Amniotic epithelial cell (primary cell): ENCODE measurements at places on chromosomes 3 and 15.
A peak's percentile ranks its signal among the peaks of the same experiment; 100 is the strongest.

GRCh38 chr3:106317141-106318055, 448.6 kb upstream of the CBLB start:
- no peak for DNase-seq

DNA sequence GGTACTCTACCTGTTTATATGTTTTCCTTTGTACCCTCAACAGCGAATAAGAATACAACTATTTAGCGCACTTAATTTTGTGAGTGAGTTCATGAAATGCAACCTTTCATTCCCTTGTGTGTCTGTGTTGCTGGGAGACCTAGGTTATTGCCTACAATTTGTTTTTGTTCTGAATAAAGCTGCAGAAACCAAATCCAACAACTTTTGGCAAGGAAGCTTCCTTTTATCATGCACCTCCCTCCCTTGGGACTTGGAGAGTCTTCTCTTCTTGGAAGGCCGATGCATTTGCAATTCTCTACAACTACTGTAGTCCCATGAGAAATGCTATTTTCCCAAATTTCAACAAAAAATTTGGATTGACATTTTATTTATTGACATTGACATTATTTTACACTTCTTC, 1002.4 kb upstream of the CADM2 start:
- DNase-seq: no peak

GRCh38 chr3:100089812-100090668, 24.3 kb downstream of the FILIP1L start:
- DNase-seq: peak; percentile 96

GRCh38 chr15:71328453-71328852, 213.2 kb downstream of the THSD4 start:
- DNase-seq: no peak

DNA sequence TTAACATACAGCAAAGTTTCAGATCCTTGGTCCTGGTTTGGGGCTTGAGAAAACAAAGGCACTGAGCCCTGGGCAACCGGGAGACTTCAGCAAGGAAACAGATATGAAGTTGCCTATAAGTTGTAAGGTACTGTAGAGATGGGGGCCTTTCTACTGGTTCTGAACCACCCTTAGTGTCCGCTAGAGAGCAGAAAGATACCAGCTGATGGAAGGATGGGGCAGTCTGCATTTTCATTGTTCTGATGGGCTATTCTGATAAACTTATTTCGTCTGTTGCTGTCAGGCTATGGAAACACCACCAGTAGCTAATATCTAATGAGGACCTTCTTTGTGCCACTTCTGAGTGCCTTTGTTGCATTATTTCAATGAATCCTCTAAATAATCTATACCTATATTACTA, 38.7 kb downstream of the FGD5 start:
- no peak for DNase-seq
